ENCODE measurements at places on chromosomes 3 and 15.

GRCh38 chr15:74565381-74566085 lies 24.5 kb downstream of the ARID3B start:
- no peak for DNase-seq

DNA sequence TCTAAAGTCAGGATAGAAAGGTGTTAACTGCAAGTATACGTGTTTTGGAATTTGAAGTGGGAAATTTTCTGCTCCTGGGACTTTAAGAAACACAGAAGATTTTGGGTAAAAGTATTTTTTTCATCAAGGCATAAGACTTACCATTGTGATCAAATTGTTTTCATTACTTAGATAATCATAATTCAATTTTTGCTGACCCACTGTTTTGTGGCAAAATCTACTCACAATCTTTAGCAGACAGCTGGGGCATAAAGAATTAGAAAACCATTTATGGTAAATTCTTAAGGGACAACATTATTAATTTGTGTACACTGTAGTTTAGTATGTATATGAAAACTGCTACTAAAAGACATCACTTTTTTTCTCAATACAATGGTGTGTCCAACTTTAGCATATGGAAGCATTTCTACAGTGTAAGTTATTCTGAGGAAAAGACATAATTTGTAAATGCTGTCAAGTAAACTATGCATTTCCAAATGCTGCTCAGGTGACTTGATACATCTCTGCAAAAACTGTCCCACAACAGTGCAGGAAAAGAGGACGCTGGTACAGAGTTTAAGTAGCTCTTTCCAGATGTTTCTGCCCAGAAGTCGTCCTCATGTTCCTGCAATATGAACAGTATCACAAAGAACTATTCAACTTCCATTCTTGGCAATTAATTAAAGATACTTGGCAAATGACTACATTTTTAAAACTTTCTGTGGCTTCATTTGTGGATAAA lies 52.3 kb downstream of the THSD4 start:
- DNase-seq = no peak

- no peak for DNase-seq
These were observed 3.0 kb upstream of the PHGR1 start for GRCh38 chr15:40347559-40348473.

DNA sequence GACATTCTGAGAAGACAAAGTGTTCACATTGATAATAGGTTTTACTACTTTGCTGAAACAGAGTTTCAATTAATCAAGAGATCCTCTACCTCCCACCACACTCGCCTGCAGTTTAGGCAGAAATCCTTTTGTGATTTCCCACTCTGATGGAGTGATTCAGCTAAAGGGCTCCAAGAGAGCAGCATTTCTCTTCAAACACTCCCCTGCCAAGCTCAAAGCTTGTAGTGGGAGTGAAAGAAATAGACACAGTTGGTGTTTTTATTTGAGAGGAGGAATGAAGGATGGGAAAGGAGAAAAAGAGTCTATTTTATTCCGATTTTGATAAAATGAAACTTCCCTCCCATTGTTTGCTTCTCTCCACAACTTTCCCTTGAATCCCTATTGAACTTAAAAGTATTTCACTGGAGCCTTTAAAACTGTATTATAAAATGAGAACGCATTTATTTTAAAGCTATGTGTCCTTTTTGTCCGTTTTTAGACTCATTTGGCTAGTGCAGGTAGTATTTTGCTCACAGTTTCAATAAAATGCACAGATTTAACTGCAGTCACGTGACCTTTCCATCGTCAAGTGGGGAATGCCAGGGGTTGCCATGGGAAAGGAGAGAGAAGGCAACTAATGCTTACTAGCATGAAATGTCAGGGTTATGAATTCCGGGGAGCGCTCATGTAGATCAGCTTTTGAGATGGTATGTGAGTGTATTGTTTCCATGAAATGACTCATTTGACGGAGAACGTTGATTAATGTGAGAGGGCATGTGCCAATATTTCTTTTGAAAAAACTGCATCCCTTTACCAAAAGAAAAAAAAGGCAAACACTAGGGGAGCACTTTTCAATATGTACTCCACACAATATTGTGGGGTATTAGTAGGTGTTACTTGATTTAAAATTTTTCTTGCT lies 7.7 kb upstream of the OSBPL11 start:
- DNase-seq = no peak

DNA sequence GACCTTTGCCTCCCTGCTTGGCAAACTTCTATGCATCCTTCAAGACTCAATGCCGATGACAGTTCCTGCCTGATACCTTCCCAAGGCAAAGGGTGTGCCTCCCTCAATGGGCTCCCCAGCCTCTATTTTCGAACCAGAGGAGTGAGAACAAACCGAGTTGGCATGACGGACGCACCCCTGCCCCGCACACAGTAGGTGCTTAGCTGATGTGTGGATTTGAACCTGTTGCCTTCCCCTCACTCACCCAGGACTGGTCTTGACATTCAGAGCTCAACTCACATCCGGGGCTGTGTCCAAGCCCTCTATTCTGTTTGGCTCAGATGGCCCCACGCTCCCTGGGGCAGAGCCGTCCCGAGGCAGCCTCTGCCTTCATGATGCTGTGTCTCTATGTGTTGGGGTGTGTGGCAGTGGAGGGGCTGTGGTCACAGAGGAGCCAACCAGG lies 52.2 kb upstream of the SLC6A11 start:
- no peak for DNase-seq

DNA sequence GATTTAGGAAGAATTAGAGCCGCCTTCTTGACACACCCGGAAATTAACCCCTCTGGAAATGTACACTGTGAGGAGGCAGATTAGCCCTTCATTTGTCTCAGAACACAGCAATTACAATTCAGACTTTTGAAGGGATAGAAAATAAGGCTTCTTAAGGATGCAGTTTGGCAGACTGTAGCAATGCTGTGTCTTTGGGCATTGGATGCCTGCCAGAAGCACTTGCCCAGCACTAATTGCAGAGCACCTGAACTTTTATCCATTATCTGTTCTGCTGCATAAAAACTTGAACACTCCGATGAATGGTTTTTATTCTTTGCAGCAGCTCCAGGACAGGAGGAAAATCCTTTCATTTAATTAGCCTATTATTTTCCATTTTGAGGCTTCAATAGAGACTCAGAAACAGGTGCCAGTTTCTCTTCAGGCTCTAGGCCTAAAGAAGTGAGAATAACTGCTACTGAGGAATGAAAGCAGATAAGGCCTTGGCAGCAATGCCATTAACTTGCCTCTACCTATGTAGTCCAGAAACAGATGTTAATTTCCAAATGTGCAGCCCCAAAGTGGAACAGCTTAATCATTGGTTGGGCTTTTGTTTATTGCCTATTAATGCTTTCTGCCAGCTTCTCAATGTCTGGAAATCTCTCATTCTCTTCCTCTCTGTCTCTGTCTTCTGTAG lies 418.5 kb downstream of the NSUN3 start:
- no peak for DNase-seq

- no peak for DNase-seq
These were observed 290.2 kb downstream of the SHQ1 start for GRCh38 chr3:72558001-72558400.

DNA sequence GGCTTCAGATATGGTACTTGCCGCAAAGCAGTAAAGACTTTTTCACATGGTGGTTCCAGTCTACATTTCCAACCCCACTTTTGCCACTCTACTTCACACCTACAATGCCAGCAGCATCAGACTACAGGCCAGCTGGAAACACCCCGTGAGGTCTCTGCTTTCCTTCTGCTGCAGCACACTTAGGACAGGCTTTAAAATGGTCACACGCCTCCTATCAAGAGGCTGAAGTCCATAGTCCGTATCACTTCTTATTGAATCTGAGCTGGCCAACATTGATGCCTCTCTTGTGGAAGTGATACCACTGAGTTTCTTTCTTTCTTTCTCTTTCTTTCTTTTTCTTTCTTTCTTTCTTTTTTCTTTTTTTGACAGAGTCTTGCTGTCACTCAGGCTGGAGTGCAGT lies 59.8 kb downstream of the ZNF860 start:
- DNase-seq = no peak

- no peak for DNase-seq
These were observed 7.9 kb downstream of the SECISBP2L start for GRCh38 chr15:49038382-49038781.

DNA sequence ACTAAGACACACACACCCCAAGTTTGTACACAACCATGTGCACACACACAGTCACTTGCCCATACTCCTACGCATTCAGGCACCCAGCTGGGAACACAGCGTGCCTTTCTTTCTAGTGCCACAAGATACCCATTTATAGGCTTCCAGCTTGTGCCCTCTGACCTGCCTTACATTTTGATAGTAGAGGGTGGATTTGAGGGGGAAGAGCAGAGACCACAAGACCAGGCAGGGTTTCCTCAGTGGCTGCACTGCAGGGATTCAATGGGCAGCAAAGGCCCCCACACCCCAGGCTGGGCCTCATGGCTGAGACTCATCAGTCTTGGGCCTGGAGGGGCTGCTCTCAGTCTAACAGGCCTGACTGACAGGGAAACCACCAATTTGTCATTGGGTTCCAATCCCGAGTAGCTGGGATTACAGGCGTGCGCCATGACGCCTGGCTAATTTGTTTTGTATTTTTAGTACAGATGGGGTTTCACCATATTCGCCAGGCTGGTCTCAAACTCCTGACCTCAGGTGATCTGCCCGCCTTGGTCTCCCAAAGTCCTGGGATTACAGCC lies 18.8 kb upstream of the ANKDD1A start:
- DNase-seq = no peak

DNA sequence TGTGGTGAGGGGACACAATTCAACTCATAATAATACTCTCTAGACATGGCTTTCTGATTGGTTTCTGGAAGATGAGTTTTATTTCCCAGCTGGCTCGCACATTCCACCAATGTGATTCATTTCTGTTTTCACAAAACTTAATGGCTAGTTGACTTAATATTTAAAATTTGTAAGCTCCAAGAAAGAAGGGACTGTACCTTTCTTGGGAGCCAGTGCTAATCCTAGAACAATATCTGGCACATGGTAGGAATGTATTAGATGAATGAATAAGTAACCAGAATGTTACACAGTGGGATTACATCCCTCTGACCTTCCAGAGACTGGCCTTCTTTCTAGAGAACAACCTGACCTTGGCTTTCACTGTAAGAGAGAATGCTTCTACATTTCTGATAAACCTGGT lies 262.8 kb downstream of the RORA start:
- DNase-seq = no peak

DNA sequence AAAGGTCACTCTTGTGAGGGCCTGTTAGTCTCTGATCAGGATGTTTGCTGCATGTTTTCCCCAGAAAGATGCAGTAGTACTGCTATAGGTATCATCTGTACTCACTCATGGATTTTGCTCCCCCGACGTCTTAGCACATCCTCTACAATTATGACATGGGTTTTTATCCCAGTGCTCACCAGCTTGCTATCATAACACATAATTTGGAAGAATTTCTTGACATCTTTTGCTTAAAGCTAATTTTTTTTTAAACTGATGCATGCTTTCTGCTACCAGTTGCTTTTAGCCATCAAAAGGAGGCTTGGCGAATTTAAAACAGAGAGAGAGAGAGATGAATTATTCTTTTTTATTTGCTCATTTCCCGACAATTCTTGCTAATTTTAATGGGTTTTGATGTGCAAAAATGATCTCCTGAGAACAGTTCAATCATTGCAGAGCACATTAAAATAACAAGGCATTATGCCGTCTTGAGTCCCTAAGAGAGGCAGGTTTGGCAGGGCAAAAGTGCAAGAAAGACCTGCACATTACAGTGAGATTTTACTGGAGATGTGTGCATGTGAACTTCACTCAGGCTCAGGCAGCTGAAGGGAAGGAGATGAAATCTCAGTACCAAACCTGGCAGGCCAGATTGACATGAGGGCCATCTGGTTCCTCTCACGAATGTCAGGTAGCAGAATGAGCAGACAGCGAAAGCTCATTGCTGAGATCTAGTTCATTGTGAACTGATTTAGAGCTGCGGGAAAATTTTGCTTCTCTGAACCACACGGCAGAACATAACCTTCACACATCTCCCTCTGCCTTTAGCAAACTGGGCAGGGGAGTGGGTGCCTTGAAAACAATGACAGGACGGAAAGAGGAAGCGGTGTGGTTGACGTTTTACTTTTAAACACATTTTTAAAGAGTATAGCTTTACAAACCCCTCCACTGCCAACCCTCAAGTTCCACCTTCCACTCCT lies 25.9 kb upstream of the GOLGA8B start:
- no peak for DNase-seq

DNA sequence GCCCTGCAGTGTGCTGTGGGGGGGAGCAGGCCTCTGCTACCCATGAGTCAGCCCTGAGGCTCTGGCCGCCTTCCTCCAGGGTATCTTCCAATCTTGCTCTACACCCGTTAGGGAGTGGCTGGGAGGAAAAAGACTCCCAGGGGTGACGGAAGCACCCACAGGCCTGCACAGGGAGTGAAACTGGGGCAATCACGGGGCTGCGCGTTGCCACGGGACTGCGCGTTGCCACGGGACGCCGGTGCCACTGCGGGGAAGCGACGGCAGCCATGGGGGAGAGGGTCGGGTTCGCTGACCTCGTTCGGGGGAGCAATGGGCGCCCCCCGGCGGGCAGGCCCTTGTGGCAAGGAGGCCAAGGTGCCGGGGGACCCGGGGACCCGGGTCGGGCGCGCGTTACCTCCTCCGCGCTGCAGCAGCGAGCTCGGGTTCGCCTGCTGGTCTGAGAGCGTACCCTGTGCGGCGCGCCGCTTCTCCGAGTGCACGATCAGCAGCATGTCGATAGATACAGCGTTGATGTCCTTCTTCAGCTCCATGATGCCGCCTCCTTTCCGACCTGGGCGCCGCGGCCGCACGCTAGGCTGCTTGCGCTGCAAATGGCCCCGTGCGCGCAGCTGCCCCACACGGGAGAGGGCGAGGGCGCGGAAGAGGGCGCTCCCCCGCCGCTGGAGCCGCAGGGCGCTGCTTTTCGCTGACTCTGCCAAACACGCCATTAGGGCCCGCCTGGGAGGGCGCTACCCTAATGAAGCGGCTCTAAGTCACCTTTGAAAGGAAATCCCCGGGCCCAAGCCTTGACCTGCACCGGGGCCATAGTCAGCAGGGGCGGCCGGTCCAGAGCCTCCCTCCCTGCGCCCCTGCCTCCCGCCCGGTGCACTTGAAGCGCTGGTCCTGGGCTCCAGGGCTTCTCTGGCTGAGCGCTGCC lies at the start of gene KY:
TSS of gene KY (minus strand) at position 592 of the 916 bp plus-strand sequence. CDS start at position 530, 62 bp downstream.
- no peak for DNase-seq

DNA sequence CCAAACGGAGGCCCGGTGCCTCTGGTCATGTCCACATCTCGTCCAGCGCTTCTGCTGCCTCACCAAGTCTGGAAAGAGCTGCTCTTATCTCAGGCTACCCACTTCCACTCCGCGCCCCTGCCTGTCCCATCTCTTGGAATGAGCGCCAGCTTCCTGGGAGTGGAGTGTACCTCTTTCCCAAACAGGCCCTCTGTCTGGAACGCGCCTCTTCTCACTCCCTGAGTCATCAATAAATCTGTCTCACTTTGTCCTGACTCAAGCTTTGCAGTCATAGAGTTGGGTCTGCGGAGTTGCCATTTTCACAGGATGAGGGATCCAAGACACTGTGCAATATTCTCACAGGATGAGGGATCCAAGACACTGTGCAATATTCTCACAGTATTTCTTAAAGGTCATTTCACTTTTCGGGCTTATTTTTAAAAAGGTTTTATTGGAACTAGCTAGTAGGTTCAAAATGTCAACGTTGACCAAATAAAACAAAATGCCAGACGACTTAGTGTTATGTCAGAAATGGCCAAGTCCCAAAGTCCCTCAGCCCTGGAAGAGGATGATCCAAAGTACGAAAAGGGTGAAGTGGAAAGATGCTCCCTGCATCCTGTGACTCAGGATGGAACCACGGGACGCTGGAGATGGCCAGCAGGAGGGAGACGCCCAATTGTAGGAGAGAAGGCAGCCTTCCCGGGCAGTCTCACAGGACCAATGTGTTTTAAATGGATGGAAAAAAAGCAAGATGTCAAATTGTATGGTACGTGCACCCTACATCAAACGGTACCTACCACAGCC lies 81.1 kb downstream of the CHSY1 start:
- no peak for DNase-seq

GRCh38 chr15:58348095-58348812 lies 83.5 kb upstream of the LIPC start:
- DNase-seq = no peak
